CD4-positive, CD25-positive, alpha-beta regulatory T cell (primary cell): ENCODE measurements at places on chromosomes 5 and 9. TPM values are rescaled to one million over a fixed set of nuclear protein-coding genes. Genes with fewer than 3 reads are reported as not detected.

MYOT gene
- total RNA-seq = not detected

CDH9 gene
- total RNA-seq = not detected

DNA sequence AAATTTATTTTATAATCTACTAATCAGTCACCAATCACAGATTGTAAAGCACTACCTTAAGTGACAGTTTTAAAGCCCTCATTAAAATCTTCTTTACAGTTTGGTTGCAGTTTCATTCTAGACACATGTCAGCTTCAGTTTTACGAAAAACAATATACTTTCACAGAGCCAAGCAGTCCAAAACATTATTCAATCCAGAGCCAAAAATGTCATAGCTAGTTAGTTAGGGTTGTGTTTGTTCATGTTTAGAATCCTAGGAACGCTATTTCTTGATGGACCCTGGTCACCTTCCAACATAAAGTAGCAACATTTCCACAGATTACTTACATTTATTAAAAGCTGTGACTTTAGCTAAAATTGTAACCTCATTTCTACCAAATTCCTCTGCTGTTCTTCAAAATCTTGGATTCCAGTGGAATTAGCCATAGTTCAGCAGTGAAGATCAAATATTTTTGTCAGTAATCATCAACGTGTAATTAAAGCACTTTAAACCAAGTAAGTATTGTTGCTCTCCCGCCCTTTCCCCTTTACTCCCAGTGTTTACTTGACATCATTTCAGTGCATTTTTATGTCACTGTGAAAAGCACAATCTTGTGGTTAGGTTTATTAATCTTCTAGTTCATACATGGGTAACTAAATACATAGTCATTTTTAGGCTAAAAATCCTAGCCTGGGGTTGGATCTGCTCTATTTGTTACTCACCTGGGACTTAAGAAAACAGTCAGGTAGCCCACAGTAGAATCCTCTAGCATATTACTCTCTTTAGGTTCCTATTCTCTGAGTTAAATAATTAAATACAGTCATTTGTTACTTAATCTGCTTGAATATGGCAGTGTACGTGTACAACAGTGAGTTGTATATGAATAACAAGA lies 74.3 kb downstream of the NIPBL start:
- no peaks in the 10 kb centered on the region for H3K27me3 ChIP-seq
- H3K36me3 ChIP-seq = peaks cover 12% of the 10 kb centered on the region
- no peak for DNase-seq
- no peak overlapping the region for H3K27ac ChIP-seq
- no peak overlapping the region for H3K4me3 ChIP-seq

DNA sequence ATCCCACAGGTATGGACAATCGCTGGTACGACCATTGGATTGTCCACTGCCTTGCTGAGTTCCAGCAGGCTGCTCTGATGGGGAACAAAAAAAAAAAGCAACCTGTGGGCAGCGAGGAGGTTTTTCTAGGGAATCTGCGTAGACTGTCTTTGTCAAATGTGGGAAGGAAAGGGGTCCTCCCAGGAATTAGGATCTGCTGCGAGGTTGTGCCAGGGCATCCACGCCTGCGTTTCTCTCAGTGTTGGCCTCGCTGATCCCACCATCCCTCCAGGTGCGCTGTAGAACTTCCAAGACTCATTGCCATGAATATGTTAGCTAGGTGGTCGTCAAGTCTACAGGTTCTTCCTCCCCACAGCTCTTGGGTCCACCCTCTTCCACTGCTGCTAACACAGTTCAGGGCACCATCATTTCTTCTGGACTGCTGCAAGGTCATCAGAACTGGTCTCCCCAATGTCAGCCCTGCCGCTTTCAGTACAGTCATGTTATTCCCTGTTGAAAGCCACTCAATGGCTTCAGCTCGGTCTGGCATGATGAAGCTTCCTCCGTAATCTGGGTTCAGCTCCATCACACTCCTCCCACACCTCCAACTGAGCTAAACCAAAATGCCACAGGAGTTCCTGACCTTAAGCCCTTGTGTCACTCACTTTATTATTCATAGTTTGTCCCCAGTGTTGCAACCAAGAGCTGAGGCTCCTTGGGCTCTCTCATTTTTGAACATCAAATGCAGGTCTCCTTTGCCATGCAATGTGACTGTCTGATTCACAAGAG lies 79.5 kb upstream of the DMRT1 start:
- no peaks in the 10 kb centered on the region for H3K36me3 ChIP-seq
- H3K27me3 ChIP-seq = peaks cover 3% of the 10 kb centered on the region
- no peak for DNase-seq
- no peak overlapping the region for H3K27ac ChIP-seq

- no peaks in the 10 kb centered on the region for H3K4me1 ChIP-seq
- peaks cover 2% of the 10 kb centered on the region for H3K27me3 ChIP-seq
- DNase-seq = no peak
- no peak overlapping the region for H3K4me3 ChIP-seq
- no peak overlapping the region for H3K27ac ChIP-seq
Measured at GRCh38 chr5:178077751-178078150, 35.6 kb upstream of the N4BP3 start.
